ENCODE measurements at places on chromosomes 13 and 19.

DNA sequence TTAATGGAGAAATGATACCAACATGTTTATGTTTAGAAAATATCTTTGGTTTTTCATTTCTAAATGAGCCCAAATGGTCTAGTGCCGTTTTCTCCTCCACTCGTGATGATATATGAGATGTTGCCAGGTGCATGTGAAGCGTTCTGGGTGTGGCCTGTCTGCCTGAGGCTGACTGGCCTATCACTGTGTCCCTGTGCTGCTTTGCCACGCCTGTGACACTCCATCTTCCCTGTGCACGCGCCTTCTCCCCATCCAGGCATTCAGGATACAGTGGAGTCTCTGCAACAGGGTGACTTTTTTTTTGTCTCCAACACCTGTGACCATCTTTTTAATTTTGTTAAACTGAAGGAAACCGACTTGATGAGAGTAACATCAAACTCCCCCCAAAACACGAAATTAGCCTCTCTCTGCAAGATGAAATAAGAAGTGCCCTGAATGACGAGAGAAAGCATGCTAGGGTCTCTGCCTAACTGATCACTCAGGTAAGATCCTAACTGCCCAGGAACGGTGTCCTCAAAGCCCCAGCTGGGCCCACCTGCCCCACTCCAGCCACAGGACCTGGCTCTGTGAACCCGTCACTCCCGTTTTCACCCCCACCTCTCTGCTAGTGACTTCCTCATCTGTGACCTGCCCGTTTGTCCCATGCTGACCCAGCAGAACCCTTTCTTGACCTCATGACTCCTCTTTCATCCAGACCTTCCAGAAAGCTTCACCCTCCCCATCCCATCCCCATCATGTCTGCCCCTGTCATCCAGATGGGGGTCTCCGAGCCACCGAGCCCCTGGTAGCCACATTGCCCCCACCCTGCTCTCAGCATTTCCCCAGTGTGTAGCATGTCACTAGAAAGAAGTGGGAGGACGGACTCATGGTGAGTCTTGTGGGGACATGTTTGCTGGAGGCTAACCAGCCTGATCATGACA lies 33.2 kb upstream of the TFDP1 start:
- no peak for DNase-seq

DNA sequence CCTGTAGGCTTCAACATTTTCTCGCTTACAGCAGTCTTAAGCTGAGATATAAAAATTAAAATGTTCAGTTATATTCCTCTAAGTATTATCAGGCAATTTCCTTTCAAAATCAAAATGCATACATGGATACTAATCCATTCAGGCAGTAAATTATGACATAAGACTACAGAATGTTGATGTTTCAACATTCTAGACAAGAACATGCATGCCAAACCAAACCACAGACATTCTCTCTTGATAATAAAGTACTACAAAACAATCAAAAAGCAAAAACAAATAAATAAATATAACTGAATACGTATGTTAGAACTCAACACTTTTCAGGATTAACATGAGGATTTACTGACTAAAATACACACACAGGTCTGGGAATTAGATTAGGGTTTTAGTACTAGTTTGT lies 7.7 kb downstream of the DIS3 start:
- no peak for DNase-seq

DNA sequence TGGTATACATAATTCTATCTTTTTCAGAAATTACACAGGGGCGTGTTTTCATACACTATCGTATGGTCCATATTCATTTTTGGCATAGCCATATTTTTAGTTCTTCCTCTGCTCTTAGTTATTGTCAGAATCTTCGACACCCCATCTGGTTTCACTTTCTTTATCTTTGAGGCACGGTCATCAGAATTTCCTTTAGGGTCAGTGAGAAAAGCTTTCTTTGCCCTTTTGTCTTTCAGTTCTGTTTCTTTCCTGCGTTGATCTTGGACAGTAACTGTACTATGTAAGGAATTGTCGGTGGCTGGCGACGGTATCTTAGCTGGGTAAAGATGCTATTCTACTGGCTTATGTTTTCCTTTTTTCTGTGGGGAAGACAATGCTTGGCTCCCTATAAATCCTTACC lies 10.6 kb upstream of the KIR2DL4 start:
- DNase-seq = no peak

DNA sequence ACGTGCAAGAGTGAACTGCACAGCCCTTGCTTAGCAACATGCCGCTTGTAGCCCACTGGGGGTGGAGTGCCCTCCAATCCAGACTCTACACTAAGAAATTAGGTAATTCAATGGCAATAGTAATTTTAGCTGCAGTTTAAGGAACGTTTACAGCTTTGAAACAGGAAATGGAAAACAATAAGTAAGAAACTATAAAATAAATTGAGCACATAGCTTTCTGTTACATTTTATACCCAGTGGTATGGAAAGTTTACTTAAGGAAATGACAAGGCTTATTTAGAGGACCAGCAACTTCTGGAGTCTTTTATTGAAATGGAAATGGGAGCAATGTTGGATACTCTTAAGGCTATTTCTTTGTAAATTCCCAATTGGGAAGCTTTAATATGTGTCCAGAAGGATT lies 373.2 kb downstream of the KCNRG start:
- no peak for DNase-seq

DNA sequence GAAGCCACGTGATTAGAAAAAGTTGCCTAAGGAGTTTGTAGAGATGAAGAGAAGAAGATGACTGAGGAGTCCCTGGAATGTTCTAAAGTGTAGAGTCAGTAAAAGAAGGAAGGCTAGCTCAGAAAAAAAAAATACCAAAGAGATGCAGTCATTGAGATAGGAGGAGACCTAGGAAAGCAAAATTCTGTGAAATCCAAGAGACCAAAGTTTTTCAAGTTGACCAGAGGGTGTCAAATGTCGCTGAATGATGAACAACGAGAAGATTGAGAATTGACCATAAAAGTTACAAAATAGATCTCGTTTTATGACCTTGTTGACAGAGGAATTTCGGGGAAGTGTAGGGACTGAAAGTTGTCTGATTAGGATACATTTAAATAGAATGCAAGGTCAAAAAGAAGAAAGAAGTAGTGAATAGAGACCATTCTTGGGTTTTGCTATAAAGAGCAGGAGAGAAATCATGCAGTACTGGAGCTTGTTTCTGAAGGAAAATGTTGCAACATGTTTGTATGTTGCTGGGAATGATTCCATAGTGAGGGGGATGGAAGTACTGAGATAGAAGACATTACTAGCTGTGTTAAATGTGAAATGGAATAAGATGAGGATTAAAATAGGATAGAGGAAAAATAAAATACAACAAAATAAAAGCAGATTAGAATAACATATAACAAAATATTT lies 30.2 kb upstream of the HTR2A start:
- no peak for DNase-seq

- DNase-seq = no peak
Observed at GRCh38 chr13:57424379-57424778, 207.2 kb upstream of the PCDH17 start.

- no peak for DNase-seq
Observed at GRCh38 chr13:111948811-111949210, 118.1 kb upstream of the SOX1 start.

GRCh38 chr13:101986316-101986715 lies 415.5 kb downstream of the FGF14 start:
- DNase-seq = no peak

DNA sequence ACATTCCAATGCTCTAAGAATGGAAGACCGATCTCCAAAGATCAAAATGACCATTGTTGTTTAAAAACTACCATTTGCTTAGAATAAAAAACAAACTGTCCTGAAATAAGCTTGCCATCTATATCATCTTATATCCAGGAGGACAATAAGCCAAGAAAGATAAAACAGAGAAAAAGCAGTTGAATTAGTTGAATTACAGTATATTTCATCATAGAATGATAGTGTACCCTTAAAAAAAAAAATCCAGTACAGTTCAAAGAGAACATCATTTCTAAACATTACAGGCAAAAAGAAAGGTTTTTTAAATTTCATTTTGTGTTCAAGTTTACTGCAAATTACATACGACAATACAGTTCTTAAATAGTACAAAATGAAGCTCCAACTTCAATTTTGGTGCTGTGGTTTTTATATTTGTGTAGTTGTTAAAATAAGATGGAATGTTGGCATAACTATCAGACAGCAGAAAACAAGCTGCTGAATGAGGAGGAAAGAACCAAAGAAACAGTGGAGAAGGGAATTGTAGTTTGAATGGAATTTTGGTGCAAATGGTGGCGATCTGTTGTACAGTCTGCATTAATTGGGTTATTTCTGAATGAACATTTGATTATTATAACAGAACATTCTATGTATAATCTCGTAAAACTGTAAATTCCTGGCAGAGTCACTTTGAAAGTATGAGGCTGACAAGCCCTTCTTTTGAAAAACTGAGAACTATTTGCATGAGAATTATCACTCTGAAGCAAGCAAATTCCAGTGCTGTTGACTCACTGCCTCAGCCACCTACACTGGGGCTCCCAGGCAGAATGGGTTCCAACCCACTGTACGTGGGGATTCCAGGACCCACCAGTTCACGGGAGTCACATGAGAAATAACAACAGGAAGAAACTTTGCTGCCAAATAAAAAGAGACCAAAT lies 37.7 kb downstream of the LHFPL6 start:
- DNase-seq = no peak

DNA sequence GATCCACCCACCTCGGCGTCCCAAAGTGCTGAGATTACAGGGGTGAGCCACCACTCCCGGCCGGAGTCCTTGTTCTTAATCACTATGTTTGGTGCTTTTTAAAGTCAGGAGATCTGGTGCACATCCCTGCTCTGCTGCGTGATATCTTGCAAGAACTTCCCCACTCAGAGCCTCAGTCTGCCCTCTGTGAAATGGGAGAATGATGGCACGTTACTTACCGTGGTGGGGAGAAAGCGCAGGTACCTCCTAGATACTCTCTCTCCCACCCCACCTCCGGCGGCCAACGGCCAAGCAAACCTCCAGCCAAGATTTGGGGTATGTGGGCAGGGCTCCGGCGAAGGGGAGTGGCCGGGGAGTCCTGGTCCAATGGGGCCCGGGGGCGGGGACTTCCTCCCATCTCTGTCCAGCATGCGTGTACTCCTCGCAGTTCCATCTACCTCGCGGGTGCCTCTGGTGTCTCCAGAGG lies at the start of gene RYR1:
TSS of gene RYR1 (plus strand) at position 424 of the 466 bp plus-strand sequence. CDS start 139 bp downstream, outside the sequence.
- DNase-seq = no peak

GRCh38 chr19:39518458-39518857 lies 3.5 kb downstream of the SELENOV start:
- DNase-seq = no peak

DNA sequence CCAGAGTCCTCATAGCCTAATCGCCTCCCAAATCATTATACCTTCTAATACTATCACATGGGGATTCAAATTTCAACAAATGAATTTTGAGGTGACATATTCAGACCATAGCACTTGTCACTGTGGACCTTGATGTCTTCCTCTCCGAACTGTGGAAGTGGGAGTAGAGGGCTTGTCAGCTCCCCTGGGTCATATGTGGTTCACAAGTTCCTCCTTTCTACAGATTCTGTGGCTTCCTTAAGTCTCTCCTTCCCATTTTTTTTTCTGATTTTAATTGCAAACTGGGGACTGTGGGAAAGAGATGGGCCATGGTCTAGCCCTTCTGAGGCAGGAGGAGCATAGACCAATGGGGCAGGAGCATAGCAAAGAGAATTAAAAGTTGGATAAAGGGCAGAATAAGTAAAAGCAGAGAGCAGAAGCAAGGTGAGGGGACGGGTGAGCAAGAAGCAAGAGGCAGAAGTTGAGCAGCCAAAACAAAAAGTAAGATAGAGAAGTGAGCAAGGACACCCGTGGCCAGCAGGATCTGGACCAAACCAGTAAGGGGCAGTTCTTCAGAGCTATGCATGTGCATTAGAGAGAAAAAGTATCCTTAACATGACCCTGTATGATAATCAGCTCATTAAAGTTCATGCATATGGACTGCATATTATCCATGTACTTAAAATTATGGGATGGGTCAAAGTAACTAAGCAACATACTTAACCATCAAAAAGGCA lies 2.6 kb upstream of the SIGLEC7 start:
- no peak for DNase-seq

DNA sequence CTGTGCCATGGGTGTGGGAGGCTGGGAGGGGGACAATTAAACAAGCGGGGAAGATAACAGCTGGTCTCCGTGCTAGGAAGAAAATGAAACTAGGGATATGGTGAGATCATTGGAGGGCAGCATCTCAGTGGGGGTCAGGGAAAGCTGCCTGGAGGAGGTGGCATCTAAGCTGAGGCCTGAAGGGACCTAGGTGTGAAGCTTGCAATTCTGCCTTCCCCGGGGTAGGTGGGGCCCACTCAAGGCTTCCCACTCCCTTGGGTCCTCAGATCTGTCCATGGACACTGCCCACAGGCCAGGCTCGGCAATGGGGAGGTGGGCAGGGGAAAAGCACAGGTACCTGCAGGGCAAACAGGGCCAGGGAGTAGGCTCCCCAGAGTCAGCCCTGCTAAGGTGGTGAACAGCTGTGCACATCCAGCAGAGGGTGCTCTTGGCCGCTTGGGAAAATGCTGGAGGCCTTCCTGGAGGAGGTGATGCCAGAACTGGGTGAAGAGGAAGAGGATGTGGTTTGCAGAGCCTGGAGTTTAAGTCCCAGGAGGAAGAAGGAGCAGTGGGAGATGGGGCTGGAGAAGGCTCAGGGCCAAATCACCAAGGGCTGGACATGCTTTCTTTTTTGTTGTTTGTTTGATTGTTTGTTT lies 25.7 kb upstream of the CCNE1 start:
- DNase-seq = no peak

- no peak for DNase-seq
Observed at GRCh38 chr13:60152904-60153303, 10.8 kb downstream of the DIAPH3 start.

DNA sequence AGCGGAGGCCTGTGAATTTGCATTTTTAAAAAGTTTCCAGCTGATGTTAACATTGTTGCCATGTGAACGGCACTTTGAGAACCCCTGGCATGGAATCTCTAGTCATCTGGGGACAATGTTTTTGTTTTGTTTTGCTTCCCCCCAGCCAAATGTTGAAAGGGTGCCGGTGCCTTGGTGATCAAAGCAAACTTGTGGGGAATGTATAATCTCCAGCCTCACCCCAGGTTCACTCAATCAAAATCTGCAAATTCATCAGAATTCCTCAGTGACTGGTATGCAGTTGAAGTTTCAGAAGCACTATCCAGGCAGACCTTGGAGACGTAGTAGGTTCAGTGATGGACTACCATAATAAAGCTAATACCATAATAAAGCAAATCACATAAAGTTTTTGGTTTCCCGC lies 428.7 kb downstream of the MYO16 start:
- DNase-seq = no peak

- no peak for DNase-seq
Observed at GRCh38 chr19:6269101-6269886, 10.5 kb downstream of the MLLT1 start.
